CD4-positive, alpha-beta T cell treated with Interleukin-4 for 4 hours (primary cell): ENCODE measurements at places on chromosomes 7 and 10.

GRCh38 chr7:149598721-149599308, 101.2 kb upstream of the ZNF746 start:
- DNase-seq: no peak

DNA sequence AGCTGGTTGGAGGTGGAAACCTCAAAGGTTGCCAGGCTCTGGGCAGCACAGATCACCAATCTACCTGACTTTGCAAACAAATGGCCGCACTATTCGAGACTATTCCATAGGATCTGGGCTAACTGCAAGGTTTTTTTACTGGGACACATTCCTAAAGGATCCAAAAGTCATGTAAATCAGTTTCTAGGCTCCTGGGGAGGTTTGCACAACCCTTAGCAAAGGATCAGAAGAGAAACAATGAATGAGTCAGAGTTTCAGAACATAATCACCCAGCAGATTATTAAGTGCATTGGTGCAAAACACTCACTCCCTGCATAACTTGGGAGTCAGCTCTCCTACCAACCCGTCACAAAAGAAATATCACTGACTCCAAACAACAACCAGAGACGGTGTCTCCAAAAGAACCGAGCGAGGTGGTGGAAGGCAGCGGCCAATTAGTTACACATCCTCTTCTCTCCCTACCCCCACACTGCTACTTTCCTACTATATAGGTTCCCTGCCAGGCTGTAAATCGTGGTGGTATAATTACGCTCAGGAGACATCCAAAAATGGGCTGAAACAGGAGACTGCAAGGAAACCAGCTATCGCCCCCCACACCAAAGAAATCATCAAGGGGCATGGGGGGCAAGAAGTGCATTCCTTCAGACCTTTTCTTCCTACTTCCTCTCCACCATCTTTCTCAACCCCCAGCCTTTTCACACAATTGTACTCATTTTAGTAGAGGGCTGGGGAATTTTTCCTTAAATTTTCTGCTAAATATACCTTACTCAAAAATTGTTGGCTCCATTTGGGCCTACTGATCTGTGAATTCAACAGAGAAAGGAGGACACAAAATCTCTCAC, 3.2 kb downstream of the UBE2H start:
- DNase-seq: peak; percentile 22

DNA sequence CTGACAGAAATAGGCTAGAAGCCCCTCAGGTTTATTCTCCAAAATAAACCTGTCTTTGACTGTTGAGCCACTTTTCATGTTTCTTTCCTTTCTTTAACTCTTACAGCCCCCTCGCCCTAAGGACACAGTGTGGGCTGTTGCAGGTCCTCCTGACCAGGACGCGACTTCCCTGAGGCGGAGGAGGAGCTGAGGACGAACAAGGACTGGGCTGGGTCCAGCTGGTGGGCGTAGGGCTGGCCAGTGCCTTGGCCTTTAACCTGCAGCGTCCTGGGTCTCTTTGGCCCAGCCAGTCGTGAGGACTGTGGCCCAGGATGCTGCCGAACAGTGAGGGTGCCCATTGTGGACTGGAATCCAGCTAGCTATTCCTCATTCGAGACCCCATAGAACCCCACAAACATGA, 13.4 kb upstream of the BMS1 start:
- no peak for DNase-seq

- no peak for DNase-seq
These were observed 115.4 kb downstream of the WDR37 start for GRCh38 chr10:1171586-1171985.

GRCh38 chr10:16242859-16243613, 193.8 kb upstream of the PTER start:
- DNase-seq: no peak

DNA sequence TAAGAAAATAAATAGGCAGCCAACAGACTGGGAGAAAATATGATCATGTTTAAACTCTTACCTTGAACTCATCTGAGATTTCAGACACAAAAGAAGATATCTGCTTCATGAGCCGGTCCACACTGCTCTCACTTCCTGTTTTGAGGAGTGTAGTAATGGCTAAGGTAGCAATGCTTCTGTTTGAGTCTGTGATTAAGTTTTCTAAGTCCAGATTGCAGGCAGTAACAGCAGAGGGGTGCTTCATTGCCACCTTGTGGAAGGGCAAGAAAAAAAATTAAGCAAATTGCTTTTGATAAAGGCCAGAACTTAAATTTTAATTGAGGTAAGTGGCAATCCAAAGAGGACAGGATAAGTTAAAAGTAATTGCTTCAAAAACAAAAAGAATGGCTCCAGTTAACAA, 69.1 kb downstream of the MEST start:
- no peak for DNase-seq

DNA sequence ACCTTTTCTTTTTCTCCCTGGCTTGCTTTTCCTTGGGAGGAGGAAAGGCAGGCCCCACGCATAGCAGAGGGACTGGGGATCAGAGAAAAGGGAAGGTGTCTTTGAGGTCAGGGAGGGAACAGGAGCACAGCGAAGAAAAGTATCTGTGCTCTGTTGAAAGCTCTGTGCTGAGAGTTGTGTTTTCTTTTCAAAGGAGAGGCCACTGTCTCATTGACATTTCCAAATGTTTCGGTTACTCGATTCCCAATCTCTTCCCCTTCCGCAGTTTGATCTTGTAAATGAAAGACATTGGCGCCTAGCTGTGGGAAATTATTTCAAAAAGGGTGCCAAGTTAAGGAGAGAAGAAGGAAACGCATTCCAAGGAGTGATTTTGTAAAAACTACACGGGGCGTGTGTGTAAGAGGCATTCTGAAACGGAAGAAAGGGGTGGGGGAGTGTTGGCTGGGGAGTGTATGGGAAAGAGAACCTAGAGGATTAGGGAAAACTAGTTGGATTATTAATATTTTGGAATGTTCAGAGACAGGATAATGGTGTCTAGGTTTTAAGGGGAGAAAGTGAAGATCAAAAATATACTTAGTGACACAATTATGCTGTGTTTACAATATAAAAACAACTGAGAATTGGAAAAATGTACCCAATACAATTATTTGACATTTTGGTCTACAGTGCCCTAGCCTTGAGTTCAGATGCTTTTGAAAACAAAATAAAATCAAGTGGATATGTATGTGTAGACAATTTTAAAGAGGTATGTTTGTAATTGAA, 708 bp downstream of the KLHDC10 start:
- no peak for DNase-seq

- no peak for DNase-seq
These were observed 146.6 kb upstream of the FRMD4A start for GRCh38 chr10:14477408-14477710.

- no peak for DNase-seq
These were observed at the start of gene MUC3A for GRCh38 chr7:100949227-100949932. Gene MUC3A (plus strand): TSS chr7:100949534. CDS start chr7:100949625, 91 bp downstream.

DNA sequence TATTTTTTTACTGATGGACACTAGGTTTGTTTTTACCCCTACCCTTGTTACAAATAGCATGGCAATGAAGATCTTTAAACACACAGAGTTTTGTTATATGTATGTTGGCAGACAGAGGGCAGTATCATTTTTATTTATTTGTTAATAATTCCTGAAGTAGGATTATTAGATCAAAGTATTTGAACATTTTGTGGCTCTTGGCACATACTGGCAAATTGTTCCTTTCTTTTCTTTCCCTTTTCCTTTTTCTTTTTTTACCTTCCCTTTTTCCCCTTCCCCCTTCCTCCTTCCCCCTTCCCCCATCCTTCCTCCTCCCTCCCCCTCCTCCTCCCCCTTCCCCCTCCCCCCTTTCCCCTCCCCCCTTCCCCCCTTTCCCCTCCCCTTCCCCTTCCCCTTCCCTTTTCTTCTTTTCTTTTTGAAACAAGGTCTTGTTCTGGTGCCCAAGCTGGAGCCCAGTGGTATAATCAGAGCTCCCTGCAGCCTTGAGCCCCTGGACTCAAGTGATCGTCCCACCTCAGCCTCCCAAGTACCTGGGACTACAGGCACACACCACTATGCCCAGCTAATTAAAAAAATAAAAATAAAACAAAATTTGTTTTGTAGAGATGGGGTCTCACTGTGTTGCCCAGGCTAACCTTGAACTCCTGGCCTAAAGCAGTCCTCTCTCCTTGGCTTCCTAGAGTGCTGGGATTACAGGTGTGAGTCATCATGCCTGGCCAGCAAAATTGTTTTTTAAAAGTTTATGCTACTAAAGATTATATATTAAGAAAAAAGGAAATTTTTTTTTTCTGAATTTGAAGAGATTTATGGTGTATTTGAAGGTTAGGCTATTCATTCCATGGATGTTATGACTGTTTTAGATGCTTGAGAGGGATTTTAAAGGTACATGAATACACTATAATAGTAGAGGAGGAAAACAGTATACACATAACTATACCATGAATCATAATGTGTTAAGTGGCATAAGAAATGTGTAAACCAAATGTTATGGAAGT, 39.3 kb downstream of the SEPTIN7 start:
- DNase-seq: no peak
